ENCODE measurements at places on chromosomes 5 and 9. TPM values are rescaled to one million over a fixed set of nuclear protein-coding genes. Genes with fewer than 3 reads are reported as not detected.
A peak's percentile ranks its signal among the peaks of the same experiment; 100 is the strongest.

GRCh38 chr5:59893429-59894227, at the start of gene PDE4D:
Gene PDE4D (minus strand): TSS chr5:59893726.
- peak; percentile 18 for DNase-seq
- no peaks in the 10 kb centered on the region for H3K4me1 ChIP-seq
- H3K4me3 ChIP-seq: peak within 1 kb of the TSS; percentile 26
- H3K36me3 ChIP-seq: no peaks in the 10 kb centered on the region

GRCh38 chr9:24961762-24962161, 416.1 kb upstream of the IZUMO3 start:
- no peaks in the 10 kb centered on the region for H3K27me3 ChIP-seq
- H3K27ac ChIP-seq: no peak overlapping the region
- no peak for DNase-seq
- H3K4me3 ChIP-seq: no peak overlapping the region
- no peaks in the 10 kb centered on the region for H3K36me3 ChIP-seq

- DNase-seq: no peak
- no peak overlapping the region for H3K4me3 ChIP-seq
- H3K27me3 ChIP-seq: no peaks in the 10 kb centered on the region
- H3K4me1 ChIP-seq: no peaks in the 10 kb centered on the region
- H3K27ac ChIP-seq: no peak overlapping the region
Measured at GRCh38 chr5:123454259-123454911, 31.2 kb upstream of the CEP120 start.

DNA sequence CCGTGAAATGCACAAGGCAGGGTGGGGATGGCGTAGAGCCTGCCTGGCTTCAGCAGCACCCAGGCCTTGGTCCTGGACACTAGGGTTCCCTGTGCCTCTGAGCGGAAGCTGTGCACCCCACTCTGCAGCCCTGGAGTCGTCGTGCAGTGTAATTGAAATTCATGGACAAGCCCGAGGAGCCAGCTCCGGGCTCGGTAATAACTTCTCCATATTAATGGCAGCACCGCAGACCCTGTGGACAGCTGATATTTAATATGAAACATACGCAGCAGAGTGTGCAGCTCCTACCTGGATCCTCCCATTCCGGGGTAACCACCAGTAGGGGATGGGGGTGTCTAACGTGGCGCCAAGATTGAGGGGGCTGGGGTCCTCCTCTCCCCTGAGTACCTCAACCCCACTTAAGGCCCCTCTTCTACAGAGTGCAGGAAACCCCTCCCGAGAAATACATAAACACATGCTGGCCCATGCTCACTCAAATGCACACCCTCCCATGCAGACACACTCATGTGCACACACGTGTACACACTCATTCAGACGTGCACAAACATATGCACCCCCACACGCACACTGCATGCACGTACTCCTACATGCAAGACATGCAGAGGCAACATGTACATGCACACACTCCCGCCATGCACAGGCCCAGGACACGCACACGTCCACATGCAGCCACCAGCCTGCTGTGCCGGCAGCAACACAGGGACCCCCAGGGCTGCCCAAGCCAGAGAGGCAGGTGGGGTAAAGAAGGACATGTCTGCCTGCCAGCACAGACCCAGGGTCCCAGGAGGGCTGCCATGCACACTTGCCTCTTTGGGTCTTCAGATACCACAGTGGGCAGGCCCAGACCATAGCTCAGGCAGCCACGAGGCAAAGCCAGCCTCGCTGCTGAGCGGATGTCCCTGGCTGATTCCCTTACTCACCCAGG, 8.1 kb downstream of the ADAMTS2 start:
- no peak overlapping the region for H3K27ac ChIP-seq
- peak overlapping the region; percentile 41 for H3K4me3 ChIP-seq
- peaks cover 4% of the 10 kb centered on the region for H3K27me3 ChIP-seq
- H3K36me3 ChIP-seq: no peaks in the 10 kb centered on the region
- DNase-seq: no peak

GRCh38 chr9:91921371-91921770, 28.7 kb downstream of the ROR2 start:
- H3K4me3 ChIP-seq: no peak overlapping the region
- H3K4me1 ChIP-seq: no peaks in the 10 kb centered on the region
- no peaks in the 10 kb centered on the region for H3K36me3 ChIP-seq
- DNase-seq: no peak

DNA sequence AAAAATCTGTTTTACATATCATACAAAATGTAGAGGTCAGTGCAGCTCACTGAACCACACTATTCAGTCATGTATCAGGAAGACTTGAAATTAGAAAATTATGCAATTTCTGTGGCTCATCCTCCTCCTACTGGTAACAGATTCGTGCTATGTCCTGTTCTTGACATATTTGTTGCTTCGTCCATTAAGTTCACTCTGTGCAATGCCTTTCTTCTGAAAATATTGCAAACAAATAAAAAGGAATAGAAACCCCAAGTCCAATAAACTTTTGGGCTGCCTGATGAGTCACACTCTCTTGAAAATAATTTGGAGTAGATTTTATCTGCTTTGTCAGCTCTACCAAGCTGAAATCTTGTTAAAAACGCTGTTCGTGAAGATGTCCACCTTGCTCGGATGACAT, 391.2 kb downstream of the RAB3C start:
- no peak for DNase-seq
- no peak overlapping the region for H3K27ac ChIP-seq

- no peak overlapping the region for H3K4me3 ChIP-seq
- no peaks in the 10 kb centered on the region for H3K27me3 ChIP-seq
Measured at GRCh38 chr5:1439388-1440097, 5.7 kb downstream of the SLC6A3 start.

Gene SLC23A1
- total RNA-seq: 0.33 TPM

Gene IL31RA
- not detected for total RNA-seq

Gene RICTOR
- total RNA-seq: 39.0 TPM
